ENCODE measurements at places on chromosomes 5 and 9. TPM values are rescaled to one million over a fixed set of nuclear protein-coding genes. Genes with fewer than 3 reads are reported as not detected.

CCNO gene
- total RNA-seq: 8.0 TPM

MARCOL gene
- 3.8 TPM for total RNA-seq

OTULINL gene
- total RNA-seq: 0.35 TPM

SPATA31D4 gene
- not detected for total RNA-seq

CDH6 gene
- not detected for total RNA-seq

TRUB2 gene
- 30.7 TPM for total RNA-seq

HTR1A gene
- total RNA-seq: not detected

BNC2 gene
- total RNA-seq: 5.8 TPM

IFNA2 gene
- not detected for total RNA-seq

HMGXB3 gene
- 33.7 TPM for total RNA-seq

ARL14EPL gene
- total RNA-seq: not detected

ZNF622 gene
- 30.4 TPM for total RNA-seq

ABCA1 gene
- 5.9 TPM for total RNA-seq

COL15A1 gene
- total RNA-seq: 0.89 TPM

FAM169A gene
- total RNA-seq: 15.8 TPM

SLC4A9 gene
- total RNA-seq: not detected

IFNB1 gene
- not detected for total RNA-seq

BTNL8 gene
- total RNA-seq: 0.32 TPM

SPINK13 gene
- total RNA-seq: 2.8 TPM

SHC3 gene
- 2.4 TPM for total RNA-seq

PAEP gene
- 2.9 TPM for total RNA-seq

IFNE gene
- 0.87 TPM for total RNA-seq

FGFR4 gene
- 2.4 TPM for total RNA-seq

CERCAM gene
- total RNA-seq: 13.9 TPM

RLN2 gene
- not detected for total RNA-seq

CTXN3 gene
- total RNA-seq: not detected

GABRA1 gene
- total RNA-seq: not detected

Measured in NCI-H460 (cell line).